ENCODE measurements at places on chromosomes 5 and 9. TPM values are rescaled to one million over a fixed set of nuclear protein-coding genes. Genes with fewer than 3 reads are reported as not detected.

DNA sequence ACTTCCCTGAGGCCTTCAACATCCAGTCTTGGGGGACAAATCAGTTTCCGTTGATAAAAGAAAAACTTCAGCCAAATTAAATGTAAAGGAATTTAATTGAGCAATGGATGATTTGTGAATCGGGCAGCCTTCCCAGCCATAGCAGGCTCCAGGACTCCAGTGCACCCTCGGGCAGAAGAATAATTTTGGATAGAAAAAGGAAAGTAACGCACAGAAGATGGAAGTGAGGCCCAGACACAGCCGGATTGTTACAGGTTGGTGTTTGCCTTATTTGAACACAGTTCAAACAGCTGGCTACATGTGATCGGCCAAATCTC is 19.1 kb downstream of the MRPL36 start:
- peaks cover 4% of the 10 kb centered on the region for H3K27me3 ChIP-seq
- DNase-seq, result no peak
- H3K36me3 ChIP-seq, result no peaks in the 10 kb centered on the region
- H3K4me3 ChIP-seq, result no peak overlapping the region
- H3K27ac ChIP-seq, result no peak overlapping the region
- peaks cover 7% of the 10 kb centered on the region for H3K4me1 ChIP-seq

GRCh38 chr5:156411185-156411613 is 84.2 kb downstream of the SGCD start:
- H3K27ac ChIP-seq, result no peak overlapping the region
- no peak overlapping the region for H3K4me3 ChIP-seq
- no peaks in the 10 kb centered on the region for H3K4me1 ChIP-seq
- DNase-seq, result no peak

DNA sequence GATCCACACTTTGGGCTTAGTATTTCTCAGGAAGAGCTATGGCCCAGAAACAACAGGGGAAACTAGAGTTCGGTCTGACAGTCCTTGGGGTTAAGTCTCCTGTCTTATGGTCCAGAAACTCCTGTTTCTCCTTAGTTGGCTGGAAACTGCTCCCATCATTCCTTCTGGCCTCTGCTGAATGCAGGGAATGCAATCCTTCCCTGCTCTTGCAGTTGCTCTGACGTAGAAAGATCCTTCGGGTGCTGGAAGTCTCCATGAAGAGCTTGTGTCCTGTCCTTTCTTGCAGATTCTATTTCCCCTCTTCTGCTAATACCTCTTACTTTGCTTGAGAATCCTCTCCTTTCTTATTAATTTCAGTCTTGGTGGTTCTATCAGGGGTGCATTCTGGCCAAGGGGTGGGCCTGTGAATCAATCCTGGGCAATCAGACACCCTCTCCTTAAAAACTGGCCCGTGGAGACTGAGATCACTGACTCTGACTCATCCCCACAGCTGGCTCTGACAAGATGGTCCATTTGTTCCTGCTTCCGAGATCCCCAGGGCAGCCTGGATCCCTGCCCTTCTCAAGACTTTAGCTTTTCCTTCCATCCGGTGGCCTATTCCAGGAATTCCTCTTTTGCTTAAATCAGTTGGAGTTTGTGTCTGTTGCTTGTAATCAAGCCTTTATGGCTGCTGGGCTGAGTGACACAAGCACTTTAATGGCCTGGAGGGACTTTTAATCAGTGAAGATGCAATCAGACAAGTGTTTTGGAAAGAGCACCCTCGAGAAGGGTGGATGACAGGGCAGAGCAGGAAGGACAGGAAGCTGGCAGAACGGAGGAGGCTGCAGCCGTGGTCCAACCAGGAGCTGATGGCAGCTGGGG is 23.7 kb downstream of the PTGS1 start:
- H3K27ac ChIP-seq, result no peak overlapping the region
- H3K27me3 ChIP-seq, result peaks cover 14% of the 10 kb centered on the region
- H3K4me1 ChIP-seq, result no peaks in the 10 kb centered on the region

The NPR2 gene
- 9.1 TPM for total RNA-seq

The ZDHHC11B gene
- 1.3 TPM for total RNA-seq

- H3K4me3 ChIP-seq, result no peak overlapping the region
- peaks cover 11% of the 10 kb centered on the region for H3K4me1 ChIP-seq
- DNase-seq, result no peak
- no peaks in the 10 kb centered on the region for H3K27me3 ChIP-seq
These were observed 59.8 kb downstream of the INSYN2B start for GRCh38 chr5:169920474-169920873.

The PPP1R26 gene
- 9.6 TPM for total RNA-seq

DNA sequence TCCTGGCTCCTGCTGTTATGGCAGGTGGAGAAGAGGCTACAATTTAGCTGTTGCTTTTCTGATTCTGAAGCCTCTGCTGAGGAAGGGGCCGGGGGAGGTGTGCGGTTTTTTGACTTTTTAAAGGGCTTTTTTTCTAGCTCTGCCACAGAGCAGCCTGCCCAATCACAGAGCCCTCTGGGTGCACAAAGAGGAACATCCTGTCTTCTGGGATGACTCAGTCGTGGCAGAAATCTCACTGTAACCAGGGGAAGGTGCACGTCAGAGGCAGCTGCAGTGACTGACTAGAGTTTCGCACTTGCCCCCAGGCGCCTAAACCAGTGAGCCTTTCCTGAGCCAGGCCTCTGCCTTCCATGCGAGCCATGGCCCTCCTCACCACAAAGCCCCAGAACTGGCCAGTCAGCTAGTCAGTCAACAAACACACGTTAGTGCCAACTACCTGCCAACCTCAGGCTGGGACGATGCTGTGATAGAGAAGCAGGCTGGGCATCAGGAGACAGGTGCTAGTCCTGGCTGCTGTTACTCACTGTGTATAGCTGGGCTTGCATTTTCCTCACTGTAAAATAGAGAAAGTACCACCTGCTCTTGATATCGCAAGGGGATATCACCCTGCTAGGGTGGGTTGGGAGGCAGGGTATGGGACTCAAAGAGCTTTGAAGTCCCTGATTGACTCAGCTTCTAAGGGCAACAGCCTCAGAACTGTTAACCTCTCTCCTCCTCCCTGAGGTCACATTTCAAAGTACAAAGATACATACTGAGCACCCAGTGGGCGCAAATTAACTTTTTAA is 2.2 kb downstream of the AKNA start:
- no peaks in the 10 kb centered on the region for H3K27me3 ChIP-seq
- peak; percentile 50 for DNase-seq
- peaks cover 26% of the 10 kb centered on the region for H3K4me1 ChIP-seq

- DNase-seq, result peak; percentile 80
- H3K27me3 ChIP-seq, result no peaks in the 10 kb centered on the region
- H3K4me3 ChIP-seq, result no peak overlapping the region
- no peaks in the 10 kb centered on the region for H3K36me3 ChIP-seq
- H3K4me1 ChIP-seq, result peaks cover 47% of the 10 kb centered on the region
- no peak overlapping the region for H3K27ac ChIP-seq
These were observed 174.9 kb upstream of the PAPPA start for GRCh38 chr9:115978659-115979096.

GRCh38 chr9:3032898-3033297 is 189.0 kb upstream of the PUM3 start:
- H3K27ac ChIP-seq, result no peak overlapping the region
- no peaks in the 10 kb centered on the region for H3K36me3 ChIP-seq
- H3K27me3 ChIP-seq, result no peaks in the 10 kb centered on the region
- no peak overlapping the region for H3K4me3 ChIP-seq

The TAF11L10 gene
- 1.4 TPM for total RNA-seq

- H3K27ac ChIP-seq, result no peak overlapping the region
- H3K27me3 ChIP-seq, result peaks cover 33% of the 10 kb centered on the region
- H3K4me3 ChIP-seq, result no peak overlapping the region
- no peak for DNase-seq
- H3K36me3 ChIP-seq, result no peaks in the 10 kb centered on the region
These were observed 211.2 kb upstream of the TBCA start for GRCh38 chr5:77987331-77987730.

DNA sequence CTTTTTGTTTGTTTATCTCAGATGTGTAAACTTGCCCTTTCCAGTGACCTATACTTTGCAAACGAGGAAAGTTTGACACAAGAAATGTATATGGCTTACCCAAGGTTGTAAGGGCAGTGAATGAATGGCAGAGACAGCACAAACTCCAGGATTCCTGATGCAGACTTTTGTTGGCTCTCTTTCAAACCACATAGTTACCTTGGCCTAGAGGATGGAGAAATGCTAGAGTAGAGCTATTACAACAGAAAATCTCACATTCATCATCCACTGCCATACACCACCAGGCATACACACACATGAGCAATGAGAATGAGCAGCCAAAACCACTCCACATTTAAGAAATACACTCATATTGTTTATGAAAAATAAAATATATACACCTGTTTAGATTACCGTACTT is 387.0 kb downstream of the TLR4 start:
- no peak overlapping the region for H3K4me3 ChIP-seq
- H3K4me1 ChIP-seq, result no peaks in the 10 kb centered on the region
- H3K36me3 ChIP-seq, result no peaks in the 10 kb centered on the region
- peaks cover 4% of the 10 kb centered on the region for H3K27me3 ChIP-seq

- H3K36me3 ChIP-seq, result no peaks in the 10 kb centered on the region
- peaks cover 4% of the 10 kb centered on the region for H3K4me1 ChIP-seq
- H3K27me3 ChIP-seq, result no peaks in the 10 kb centered on the region
- no peak for DNase-seq
- no peak overlapping the region for H3K4me3 ChIP-seq
These were observed 186.9 kb downstream of the RGS3 start for GRCh38 chr9:113650207-113651131.
